ENCODE measurements at places on chromosomes 5 and 9.
A peak's percentile ranks its signal among the peaks of the same experiment; 100 is the strongest.

- no peak for DNase-seq
Observed at GRCh38 chr5:96687812-96688453, 25.8 kb downstream of the CAST start.

GRCh38 chr5:32852535-32852934, 141.4 kb downstream of the NPR3 start:
- no peak for DNase-seq

DNA sequence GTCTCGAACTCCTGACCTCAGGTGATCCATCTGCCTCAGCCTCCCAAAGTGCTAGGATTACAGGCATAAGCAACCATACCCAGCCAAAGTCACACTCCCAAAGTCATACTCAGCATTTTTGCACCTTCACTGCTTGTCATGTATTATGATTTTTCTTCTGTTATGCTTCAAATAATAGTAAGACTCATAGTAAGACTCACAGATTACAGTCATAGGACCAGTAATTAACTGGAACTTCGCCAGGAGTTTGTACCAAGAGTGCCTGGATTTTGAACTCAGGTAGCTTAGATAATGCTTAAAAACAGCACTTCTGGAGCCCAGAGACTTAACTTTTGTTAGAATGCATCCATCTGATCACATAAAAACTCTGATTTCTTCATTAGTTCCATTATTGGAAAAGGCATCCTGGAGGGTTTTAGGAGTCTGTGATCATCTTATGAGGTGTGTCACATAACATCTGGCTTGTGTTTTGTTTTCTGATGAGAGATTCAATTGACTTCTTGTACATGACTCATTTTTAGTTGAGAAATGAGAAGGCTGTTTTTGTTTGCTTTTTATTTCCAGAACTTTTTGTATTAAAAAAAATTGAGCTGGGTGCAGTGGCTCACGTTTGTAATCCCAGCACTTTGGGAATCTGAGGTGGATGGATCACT, 131.5 kb downstream of the ADAMTS19 start:
- no peak for DNase-seq

DNA sequence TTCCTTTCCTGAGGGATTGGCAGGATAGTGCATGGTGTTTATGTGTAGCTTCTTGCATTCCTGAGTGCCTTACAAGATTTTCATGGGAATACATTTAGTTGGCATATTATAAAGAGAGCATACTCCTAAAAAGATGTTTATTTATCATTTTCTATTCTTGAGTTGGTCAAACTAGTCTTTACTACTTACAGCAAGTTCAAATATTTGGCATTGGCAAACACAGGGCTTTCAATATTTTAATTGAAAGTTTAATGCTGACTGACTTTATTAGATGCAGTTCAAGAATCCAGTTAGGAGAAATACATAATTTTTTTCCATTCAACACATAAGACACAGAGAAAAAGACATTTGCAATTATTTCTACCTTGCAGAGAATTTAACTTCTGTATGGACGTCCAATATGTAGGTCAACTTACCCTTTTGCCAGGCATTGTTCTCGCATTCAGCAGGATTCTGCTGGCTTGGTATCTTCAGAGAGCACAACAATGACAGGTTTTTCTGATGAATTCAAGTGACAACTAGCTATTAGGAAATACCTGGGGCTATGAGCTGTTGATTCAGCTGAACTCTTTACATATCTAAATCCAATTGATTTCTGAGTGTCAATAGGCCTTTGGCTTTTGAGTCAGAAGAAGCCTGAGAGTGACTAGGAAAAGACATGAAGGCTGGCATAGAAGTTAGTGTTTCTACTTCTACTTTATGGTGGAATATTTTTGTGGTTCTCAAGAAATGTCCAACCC, 129.6 kb downstream of the LURAP1L start:
- no peak for DNase-seq

DNA sequence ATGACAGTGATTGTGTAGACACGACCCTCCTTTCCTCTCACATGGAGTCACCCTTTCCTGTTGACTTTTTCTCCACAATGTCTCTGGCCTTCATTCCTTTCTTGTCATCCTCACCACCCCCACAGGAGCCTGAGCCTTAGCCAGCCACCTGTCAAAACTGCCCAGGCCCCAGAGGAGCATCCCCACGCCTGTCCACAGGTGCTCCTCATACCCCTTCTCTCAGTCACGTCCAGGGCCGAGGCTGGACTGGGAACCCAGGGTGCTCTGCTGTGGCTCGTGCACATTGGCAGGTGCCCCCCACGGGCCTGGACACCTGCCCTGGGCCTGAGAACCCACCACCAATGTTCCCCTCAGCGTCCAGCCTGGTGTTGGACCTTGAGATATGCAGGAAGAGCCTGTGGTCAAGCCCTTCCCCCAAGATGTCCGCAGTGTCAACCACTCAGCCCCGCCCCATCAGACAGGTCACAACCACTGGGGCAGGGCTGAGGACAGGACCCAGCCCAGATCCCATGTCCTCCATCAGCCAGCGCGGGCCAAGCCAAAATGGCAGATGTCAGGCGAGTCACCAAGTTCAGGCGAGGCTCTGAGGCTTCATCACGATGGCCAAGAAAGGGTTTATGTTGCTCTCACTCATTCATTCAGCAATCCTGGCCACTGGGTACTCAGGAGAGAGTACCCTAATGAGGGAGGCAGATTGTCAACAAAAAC, 65.8 kb upstream of the STXBP1 start:
- DNase-seq, result no peak

- no peak for DNase-seq
Observed at GRCh38 chr9:103281126-103281525, 286.0 kb downstream of the CYLC2 start.

- no peak for DNase-seq
Observed at GRCh38 chr5:99089822-99090549, 161.2 kb upstream of the CHD1 start.

DNA sequence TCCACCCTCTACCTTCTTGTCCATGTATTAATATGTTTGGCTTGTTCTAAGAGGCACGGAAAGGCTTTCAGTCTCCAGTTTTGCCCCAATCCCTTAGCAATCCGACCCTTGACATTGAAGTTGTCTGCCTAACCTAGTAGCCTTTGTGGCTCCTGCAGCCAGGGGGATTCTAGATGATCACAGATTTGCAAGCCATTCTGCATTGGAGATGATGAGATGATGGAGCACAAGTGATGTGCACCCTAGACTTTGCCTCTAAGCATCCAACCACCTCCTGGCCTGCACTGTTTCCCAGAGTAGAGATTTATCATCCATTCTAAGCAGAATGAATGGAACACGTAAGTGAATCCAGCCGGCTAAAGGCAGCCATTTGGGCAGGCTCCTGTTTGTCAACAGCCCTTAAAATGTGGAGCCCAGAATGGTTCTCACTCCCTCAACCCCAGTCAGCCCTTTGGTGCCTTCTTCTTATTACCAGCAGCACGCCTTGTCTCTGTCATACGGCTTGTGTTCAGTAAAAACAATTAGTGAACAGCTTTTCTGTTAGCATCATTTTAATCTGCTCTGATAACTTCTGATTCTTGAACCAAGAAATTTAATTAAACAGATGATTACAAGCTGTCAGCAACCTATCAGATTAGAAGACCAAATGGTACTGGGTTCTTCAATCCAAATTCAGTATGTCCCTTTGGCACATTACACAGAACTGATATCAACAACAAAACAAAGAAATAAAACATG, 5.7 kb upstream of the TRAF1 start:
- no peak for DNase-seq

DNA sequence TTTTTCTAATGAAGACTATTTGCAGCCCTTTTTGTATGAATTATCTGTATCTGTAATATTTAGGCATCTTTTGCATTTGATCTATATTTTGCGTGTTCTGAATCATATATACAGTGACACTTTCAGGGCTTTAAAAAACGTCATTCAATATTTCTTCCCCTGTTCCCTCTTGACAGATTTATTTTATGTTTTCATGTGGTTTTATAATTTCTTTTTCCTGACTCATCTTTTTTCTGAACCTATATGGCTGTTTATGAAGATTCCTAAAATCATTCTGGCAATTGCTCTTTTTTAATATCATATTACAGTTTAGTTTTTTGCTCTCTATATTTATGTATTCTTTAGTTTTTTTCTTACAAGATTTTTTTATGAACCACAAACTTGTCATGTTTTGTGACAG, 67.6 kb downstream of the SMARCA2 start:
- no peak for DNase-seq

GRCh38 chr9:129759319-129759718, 6.5 kb upstream of the PTGES start:
- no peak for DNase-seq

- no peak for DNase-seq
Observed at GRCh38 chr9:77099388-77099787, 77.9 kb upstream of the VPS13A start.

DNA sequence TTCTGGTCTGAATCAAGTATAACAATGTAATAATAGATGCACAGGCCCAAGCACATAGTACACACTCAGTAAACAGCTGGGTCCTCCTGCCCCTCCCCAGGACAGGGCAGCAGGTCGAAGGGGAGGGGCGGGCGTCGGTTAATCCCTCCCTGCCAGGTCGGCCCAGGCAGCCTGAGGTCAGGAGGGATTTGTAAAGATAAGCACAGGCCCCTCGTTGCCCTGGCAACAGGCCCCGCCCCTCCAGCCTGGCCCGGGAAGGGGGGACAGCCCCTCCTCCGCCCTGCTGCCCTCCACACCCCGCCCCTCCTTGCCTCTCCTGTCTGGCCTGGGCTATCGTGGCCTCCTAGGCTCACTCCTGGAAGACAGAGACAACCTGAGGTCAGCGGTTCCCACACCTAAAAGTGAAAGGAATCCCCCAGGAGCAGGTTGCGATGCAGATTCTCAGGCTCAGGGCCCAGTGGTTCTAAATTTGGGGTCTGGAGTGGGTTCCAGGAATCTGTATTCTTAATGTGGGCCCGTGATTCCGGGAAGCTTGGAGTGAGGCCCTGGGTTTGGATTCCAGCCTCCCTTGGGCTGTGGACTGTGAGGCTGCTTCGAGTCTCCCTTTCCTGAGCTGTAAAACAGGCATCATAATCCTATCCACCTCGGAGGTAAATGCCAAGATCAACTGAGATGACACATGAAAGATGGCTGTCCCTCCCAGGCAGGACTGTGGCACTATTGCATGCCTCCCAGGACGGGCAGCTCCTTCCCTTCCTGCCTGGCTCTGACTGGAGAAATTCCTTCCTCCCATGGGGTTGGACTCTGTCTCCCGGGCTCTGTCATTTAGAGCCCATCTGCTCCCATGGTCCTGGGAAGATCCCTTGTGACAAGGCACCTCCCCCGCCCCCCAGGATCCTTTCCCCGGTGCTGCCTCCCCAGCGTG, 4.4 kb downstream of the CRB2 start:
- peak; percentile 32 for DNase-seq

DNA sequence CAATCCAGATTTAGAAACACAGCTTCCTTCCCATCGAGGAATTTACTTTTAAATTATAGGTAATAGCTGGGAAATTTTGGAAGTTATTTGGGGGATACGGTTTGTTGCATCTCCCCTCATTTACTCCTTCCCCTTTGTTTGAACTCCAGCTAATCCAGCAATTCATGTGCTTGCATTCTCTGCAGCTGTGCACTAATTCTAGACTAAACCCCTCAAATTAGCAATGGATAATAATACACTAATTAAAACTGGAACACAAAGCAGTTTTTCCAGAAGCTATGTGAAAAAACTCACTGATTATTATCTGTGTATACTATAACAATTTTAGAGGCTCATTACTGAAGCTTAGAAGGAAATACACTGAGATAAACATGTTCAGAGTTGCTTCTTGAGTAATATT, 751.2 kb upstream of the ZNF608 start:
- no peak for DNase-seq

GRCh38 chr5:66565878-66566277, 30.3 kb upstream of the MAST4 start:
- no peak for DNase-seq

- no peak for DNase-seq
Observed at GRCh38 chr5:68214482-68215207, 911 bp upstream of the PIK3R1 start.

DNA sequence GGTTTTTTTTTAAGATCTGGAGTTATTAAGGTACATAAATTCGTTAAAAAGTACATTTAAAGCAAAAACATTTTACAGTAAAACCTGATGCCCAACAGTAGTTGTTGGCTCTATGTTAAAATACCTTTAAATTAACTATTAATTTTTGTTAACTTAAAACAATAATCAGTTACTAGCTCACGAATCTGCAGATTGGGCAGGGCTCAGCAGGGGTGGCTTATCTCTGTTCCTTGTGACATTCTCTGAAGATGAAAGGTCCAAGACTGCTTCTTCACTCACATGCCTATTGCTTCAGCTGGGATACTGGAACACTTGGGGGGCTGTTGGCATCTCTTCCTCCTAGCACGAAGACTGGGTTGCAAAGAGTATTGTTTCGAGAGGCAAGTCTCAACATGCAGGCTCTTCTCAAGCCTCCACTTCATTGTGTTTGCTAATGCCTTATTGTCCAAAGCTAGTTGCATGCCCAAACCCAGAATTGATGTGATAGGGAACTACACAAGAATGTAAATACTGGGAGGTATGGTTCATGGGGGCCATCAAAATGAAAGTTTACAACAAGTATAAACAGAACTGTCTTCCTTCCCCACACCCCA, 46.6 kb downstream of the MAP3K1 start:
- DNase-seq, result no peak

- DNase-seq, result no peak
Observed at GRCh38 chr5:158639881-158640592, 459.7 kb downstream of the EBF1 start.

DNA sequence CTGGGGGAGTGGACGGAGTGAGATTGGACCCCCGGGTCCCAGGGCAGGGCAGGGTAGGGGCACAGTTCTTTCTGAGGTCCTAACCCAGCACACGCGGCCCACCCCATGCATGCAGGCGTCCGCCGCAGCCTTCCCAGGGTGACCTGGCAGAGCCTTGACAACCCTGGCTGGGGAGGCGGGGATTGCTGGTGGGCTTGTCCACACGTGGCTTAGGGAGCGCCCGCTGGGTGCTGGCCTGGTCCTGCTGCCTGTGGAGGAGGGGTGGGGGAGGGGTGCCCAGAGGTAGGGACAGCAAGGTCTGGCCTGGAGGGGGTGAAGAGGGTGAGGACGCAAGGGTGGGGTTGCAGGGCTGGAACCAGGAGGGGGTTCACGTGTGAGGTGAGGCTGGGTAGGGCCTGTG, 6.0 kb downstream of the RXRA start:
- no peak for DNase-seq

- no peak for DNase-seq
Observed at GRCh38 chr5:67021521-67021920, 175.1 kb downstream of the CD180 start.

- DNase-seq, result no peak
Observed at GRCh38 chr5:146667633-146668272, 151.8 kb upstream of the GPR151 start.
